ENCODE measurements at places on chromosomes 1 and 21. TPM values are rescaled to one million over a fixed set of nuclear protein-coding genes. Genes with fewer than 3 reads are reported as not detected.

Gene EPHA2
- 2.1 TPM for total RNA-seq

Gene KRTAP11-1
- not detected for total RNA-seq

Gene CREB3L4
- total RNA-seq = 4.5 TPM

Gene ANKRD65
- total RNA-seq = 0.15 TPM

Gene AIRE
- not detected for total RNA-seq

Data from melanocyte of skin (primary cell).